ENCODE measurements at places on chromosomes 1 and 21. TPM values are rescaled to one million over a fixed set of nuclear protein-coding genes. Genes with fewer than 3 reads are reported as not detected.

DNA sequence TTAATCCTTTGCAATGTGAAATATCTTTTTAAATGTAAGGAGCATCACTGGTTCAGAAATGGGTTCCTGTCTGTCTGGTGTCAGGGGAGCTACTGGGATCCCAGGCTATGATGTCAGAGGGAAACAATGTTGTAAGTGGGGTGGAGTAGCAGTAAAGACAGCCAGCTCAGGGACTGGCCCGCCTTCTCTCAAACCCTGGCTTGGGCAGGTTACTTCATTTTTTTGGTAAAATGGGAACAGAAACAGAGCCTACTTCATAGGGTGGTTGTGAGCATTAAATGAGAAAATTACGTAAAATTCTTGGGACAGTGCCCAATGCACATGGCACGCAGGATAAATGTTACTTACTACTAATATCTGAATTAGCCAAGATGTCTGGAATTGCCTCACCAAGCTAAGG, 30.7 kb upstream of the IL20 start:
- no peak for DNase-seq

- no peak for DNase-seq
Observed at GRCh38 chr21:14456911-14457310, 74.0 kb upstream of the HSPA13 start.

DNA sequence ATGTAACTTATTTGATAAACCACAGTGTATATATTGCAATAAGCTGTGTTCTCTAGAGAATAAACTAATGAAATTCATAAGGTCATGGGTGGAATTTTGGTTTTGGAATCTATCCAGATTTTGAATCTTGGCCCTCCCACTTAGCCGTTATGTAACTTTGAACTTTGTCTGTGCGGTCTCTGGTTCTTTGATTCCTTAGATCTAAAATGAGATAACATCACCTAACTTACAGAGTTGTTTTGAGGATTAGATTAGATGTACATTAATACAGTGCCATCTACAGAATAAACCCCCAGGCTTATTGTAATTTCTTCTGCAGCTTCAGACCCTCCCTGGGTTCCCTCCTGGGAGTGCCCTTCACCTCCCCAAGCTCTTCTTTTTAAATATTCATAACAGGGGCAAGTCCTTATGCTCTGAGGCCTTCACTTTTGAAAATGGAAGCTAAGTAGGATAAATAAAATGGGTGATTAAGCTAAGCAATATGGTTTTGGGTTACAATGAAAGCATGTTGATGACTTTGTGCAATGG, 124.3 kb downstream of the ATG4C start:
- DNase-seq: peak; percentile 23

- DNase-seq: no peak
Observed at GRCh38 chr1:116943438-116943837, 33.7 kb downstream of the PTGFRN start.

- no peak for DNase-seq
Observed at GRCh38 chr1:236128646-236129178, 13.6 kb upstream of the GPR137B start.

GRCh38 chr1:198370996-198371395, 169.5 kb downstream of the ATP6V1G3 start:
- no peak for DNase-seq

DNA sequence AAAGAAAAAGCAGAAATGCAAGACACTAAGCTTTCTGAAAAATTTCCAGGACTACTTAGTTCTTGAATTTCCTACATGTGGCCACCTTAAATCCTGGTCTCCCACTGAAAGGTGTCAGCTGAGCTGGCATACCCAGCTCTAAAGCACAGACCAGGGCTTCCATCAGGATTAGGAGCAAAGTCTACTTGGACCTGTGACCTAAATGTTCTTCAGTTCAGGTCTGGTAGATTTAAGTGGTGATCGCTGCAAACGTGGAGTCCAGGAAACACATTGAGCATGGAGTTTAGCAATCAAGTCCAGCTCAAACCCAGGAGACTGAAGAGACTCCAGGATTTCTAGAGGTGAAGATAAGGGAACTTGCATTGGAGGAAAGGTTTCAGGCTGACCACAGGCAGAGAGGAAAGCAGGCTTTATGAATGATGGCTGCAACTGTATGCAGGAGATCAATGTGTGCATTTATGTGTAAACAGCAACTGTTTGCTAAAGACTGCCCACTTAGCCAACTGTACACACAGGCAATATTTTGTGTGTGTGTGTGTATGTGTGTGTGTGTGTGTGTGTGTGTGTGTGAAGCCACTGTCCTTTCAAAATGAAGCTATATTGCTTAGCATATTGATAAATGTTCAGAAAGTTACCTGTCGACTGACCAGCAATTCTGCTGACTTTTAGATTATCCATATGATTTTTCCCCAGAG, 75.2 kb downstream of the LMX1A start:
- DNase-seq: no peak

DNA sequence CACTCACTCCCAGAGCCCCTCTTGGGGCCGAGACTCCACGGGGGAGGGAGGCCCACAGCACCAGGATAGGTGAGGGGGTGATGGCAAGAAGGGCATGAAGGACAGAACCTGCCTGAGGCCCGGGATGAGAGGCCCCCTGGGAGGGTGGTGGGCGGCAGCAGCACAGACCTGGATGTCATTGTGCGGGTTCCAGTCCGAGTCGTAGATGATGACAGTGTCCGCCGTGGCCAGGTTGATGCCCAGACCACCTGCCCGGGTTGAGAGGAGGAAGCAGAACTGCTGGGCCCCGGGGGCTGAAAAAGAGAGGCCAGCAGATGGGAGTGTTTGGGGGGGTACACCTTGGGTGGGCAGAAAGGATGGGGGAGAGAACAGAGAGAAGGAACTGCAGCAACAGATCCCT, 50.1 kb downstream of the CHD5 start:
- no peak for DNase-seq

DNA sequence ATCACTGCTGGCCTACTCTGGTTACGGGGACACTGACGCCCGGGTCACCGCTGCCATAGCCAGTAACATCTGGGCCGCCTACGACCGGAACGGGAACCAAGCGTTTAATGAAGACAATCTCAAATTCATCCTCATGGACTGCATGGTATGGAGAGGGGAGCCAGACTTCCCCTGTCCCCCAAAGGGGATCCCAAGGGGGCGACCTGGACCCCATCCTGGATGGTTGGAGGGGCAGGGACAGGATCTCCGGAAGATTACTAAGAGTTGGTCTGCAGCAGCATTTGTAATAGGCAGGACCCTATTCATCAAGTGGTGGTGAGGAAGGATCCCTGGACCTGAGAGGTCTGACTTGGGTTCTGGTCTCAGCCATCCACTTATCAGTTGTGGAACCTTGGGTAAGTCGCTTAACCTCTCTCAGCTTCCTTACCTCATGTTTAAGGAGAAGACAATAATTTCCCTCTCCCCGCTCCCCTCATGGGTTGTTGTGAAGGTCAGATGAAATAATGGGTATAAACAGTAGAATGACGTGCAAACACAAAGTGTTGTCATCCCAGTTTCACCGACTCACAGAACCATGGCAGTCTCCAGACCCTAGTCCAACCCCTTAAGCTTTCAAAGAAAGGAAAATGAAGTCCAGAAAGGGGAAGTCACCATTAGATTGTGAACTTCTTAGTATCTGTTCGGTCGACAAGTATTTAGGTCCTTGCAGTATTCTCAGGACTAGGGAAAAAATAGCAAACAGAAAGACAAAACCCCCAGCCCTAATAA, 883 bp downstream of the LAMTOR2 start:
- no peak for DNase-seq

The RASAL2 gene
- 0.16 TPM for total RNA-seq

DNA sequence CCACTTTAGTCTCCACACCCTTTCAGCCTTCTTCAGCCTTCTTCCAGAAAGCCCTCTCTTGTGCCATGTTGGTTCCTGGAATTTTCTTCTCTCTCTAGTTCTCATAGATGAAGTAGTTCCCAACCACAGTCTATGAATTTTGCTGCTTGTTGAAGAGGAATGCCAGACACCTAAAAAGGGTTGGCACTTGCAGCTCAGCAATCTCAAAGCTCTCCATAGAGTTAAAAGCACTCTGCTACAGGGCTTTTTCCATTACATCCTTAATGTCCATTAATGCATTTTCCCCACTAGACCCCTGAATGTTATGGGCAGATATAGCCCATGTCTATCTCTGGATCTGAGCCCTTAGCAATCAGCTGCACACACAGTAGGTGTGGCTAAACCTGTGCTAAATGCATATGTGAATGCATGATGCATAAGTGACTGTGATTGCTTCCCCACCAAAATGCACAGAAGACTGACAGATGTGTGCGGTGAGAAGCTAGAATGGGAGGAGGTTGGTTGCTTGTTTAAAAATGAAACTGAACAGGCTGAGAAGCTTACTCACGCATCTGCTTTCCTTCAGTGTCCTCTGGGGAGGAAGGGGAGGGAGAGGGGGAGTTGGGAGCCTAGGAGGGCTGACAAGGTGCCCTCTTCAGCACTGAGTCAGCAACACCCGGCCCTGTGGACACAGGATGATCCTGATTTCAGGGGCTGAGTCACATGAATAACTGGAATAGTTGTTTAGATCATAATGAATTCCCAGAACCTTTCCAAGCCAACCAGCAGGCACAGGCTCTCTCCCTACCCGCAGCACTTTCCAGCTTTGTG, 146.1 kb upstream of the FGGY start:
- no peak for DNase-seq

DNA sequence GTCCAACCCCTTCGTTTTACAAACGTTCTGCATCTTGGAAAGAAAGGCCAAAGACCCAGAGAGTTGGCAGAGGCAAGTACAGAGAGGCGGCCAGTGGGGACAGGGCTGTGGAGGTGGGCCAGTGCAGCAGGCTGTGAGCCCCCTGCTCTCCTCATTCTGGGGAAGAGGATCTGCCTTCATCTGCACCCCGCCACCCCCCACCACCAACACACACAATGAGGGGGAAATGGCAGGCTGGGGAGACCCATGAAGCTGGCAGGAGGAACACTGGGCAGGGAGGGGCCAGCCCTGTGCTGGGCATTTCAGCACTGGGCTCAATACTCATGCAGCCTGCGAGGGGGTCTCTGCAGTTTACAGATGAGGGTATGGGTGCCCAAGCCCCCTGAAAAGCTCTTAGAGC, 14.6 kb downstream of the STMN1 start:
- DNase-seq: no peak

The SYPL2 gene
- total RNA-seq: not detected

DNA sequence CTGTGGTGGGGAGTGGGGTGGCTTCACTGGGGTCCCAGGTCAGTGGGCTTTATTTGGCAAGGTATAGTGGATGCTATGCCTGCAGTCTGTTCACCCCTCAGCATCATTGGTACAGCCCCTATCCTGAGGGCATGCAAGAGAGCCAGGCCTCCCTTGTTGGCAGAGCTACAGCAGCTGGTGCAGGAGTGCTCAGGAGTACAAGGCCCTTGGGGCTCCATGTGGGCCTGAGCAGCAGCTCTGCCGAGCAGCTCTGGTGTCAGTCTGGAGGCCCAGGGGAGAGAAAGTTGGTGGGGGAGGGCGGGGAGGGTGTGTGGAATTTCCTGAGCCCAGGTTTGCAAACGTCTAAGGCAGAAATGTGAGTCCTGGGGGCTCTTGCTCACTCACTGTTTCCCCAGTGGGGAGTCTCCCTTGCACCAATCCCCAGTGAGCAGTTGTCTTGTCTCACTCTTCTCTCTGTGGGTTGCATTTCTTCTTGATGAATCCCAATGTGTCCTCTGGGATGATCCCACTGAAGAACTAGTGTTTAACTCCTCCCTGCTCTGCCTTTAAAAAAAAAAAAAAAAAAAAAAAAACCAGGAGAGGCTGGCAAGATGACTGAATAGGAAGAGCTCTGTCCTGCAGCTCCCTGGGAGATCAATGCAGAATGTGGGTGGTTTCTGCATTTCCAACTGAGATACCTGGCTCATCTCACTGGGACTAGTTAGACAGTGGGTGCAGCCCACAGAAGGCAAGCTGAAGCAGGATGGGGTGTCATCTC, 39.5 kb upstream of the CYP4X1 start:
- DNase-seq: no peak

GRCh38 chr1:9592510-9593075, 3.9 kb downstream of the TMEM201 start:
- no peak for DNase-seq

The LEFTY1 gene
- total RNA-seq: not detected

The PTBP2 gene
- total RNA-seq: 33.2 TPM

DNA sequence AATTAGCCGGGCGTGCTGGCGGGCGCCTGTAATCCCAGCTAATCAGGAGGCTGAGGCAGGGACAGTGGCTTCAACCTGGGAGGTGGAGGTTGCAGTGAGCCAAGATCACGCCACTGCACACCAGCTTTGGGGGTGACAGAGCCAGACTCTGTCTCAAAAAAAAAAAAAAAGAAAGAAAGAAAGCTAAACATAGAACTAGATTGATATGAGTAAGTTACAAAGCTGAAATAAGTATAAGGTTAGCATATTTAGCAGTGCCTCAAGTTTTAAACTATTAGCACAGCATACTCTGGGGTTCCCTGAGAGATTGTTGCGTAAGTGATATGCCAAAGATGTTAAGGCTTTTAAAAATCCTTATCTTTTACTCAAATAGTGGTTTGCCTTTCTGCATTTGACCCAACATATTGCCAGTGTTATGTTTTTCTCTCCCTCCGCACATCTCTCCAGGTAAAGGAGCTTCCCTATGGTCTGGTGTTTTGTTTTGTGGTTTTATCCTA, 126.1 kb downstream of the CD247 start:
- no peak for DNase-seq

The COG2 gene
- 24.1 TPM for total RNA-seq

The PIGR gene
- total RNA-seq: not detected

The ZBED6 gene
- 39.8 TPM for total RNA-seq

DNA sequence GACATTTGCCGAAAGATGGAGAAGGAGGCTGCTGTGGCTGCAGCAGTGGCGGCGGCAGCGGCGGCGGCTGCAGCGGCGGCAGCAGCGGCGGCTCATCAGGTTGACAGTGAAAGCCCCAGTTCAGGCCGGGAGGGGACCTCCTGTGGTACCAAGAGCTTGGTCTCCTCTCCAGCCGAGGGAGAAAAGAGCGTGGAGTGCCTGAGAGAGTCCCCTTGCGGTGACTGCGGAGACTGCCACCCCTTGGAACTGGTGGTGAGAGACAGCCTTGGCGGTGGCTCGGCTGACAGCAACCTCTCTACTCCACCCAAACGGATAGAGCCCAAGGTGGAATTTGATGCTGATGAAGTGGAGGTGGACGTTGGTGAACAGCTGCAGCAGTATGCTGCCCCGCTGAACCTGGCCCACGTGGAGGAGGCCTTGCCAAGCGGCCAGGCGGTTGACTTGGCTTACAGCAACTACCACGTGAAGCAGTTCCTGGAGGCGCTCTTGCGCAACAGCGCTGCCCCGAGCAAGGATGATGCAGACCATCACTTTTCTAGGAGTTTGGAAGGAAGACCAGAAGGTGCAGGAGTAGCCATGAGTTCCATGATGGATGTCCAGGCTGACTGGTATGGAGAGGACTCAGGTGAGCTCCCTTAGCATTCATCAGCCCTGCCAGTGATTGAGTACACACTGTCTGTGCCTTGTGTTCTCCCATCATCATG, 6.3 kb downstream of the ZBTB8B start:
- no peak for DNase-seq

All from natural killer cell (primary cell).